HT1080 (cell line): ENCODE measurements at places on chromosomes 6 and 20.

- DNase-seq = peak; percentile 86
Observed at GRCh38 chr6:40997234-40997957, 41.6 kb downstream of the UNC5CL start.

DNA sequence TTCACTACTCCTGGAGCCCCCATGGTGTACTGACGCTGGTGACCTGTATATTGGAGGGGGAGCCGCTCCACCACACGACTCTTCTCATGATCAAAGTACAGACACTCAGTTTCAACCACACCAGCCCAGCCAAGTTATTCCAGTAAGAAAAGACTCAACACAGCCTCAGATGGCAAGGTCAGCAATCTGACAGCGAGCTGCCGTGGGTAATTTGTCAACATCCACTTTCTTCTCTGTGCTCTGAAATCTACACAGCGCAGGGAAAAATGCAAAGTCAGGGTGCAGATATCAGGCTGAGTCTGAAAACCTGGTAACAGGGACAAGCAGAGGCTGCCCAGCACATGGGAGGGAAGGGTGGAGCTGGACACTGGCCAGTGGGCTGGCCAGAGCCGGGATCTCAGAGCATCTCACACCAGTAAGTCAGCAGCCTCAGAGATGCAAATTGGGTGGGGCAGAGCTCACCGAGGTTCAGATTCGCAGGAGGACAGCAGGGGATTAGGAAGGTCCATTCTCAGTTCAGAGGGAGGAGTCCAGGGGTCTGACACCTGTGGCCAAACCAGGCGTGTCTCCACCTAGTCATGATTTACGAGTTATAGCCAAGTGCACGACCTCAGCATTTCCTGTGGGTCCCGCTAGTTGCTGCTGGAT lies 44.5 kb upstream of the RPS6KA2 start:
- DNase-seq = no peak

DNA sequence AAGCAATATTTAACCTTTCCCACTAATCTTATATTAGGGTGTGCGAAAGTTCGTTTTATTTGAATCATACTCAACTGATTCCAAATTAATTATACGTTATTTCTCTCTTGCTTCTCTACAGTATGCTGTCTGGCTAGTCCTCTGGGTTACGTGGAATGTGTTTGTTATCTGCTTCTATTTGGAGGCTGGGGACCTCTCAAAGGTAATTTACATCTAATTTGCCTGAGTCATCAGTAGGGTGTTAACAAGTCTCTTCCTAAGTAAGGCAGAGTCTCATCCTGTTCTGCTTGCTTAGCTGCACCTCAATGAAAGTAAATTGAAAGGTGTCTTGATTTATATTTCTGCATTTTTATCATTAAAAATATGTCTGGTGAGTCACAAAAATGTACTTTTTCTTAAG lies 551.5 kb downstream of the NKAIN2 start:
- no peak for DNase-seq

DNA sequence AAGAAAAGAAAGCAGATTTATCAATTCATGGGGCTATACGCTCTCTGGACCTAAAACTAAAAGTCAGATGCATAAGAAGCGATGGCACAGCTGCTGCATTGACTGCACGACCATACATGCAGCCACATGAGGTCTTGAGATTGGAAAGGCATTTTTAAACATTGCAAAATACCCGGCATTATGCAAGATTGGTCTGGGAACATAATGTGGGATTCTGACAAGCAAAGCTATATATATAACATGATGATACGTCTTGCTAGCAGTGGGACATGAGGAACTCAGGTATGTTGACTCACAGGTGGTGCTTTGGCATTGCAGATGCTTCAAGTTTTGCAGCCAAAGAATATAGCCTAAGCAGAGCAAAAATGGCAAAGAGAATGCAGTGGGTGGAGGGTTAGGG lies 55.1 kb downstream of the SAMD3 start:
- DNase-seq = no peak

- DNase-seq = peak; percentile 13
Observed at GRCh38 chr6:113184291-113184690, 672.9 kb upstream of the MARCKS start.

DNA sequence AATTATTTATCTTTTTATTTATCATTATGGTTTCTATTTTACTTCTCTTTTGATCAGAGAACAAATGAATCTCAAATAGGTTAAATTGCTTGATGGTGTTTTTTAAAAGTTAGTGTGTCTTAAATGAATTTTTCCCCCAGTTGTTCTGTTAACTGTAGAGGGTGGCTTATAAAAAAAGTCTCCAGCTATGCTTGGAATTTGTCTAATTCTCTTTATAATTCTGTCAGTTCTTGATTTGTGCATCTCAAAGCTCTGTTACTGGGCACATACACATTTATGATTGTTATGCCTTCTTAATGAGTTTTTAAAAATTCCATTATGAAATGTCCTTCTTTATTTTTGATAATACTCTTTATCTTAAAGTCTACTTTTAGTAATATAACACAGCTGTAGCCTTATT lies 58.0 kb downstream of the LIN28B start:
- no peak for DNase-seq

- DNase-seq = peak; percentile 18
Observed at GRCh38 chr6:1552296-1552761, 57.4 kb upstream of the FOXC1 start.
